ENCODE measurements at places on chromosomes 2 and 18.

GRCh38 chr18:76388891-76389423 lies 106.1 kb downstream of the ZNF516 start:
- no peak for DNase-seq

DNA sequence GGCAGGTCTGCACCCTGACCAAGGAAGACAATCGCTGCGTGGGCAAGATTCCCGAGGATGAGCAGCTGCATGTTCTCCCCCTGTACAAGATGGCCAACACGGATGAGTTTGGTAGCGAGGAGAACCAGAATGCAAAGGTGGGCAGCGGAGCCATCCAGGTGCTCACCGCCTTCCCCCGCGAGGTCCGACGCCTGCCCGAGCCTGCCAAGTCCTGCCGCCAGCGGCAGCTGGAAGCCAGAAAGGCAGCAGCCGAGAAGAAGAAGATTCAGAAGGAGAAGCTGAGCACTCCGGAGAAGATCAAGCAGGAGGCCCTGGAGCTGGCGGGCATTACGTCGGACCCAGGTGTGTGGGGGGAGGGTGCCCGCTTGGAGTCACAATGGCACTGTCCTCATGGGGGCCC lies 48.4 kb downstream of the BOLA3 start:
- DNase-seq, result no peak

GRCh38 chr2:121875585-121876185 lies 120.2 kb downstream of the TSN start:
- DNase-seq, result no peak

DNA sequence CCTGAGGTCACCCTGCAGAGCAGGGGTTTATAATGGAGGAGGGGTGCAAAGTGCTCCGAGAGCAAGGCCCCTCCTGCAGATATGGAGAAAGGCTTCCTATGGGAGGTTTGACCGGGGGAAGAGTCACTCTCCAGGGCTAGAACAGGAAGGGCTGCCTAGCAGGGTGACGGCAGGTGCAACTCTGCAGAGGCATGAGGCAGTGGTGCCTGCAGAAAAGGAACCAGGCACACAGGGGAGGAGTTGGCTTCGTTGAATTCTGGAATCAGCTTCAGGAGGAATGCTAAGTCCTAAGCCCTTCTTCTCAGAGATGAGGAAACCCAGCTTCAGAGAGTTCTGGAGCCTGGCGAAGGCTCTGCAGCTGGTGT lies 17.5 kb upstream of the HPCAL1 start:
- DNase-seq, result no peak

GRCh38 chr2:219286436-219287115 lies 7.4 kb downstream of the DNAJB2 start:
- DNase-seq, result no peak
